ENCODE measurements at places on chromosomes 4 and X.

DNA sequence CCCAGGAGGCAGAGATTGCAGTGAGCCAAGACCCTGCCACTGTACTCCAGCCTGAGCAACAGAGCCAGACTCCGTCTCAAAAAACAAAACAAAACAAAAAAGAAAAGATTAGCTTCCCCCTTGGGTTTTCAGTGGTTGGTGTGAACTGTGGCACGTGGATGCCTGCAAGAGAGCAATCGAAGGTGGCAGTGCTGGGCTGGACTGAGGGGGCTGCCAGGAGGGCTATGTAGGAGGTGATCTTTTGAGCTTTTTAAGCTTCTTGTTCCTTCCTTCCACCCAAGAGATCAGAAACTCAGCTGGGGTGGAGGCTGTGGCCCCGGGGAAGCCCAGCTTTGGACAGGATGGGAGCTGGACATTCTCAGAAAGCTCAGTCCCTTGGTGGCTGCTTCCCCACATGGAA, 49.6 kb downstream of the PRPS1 start:
- DNase-seq = no peak

DNA sequence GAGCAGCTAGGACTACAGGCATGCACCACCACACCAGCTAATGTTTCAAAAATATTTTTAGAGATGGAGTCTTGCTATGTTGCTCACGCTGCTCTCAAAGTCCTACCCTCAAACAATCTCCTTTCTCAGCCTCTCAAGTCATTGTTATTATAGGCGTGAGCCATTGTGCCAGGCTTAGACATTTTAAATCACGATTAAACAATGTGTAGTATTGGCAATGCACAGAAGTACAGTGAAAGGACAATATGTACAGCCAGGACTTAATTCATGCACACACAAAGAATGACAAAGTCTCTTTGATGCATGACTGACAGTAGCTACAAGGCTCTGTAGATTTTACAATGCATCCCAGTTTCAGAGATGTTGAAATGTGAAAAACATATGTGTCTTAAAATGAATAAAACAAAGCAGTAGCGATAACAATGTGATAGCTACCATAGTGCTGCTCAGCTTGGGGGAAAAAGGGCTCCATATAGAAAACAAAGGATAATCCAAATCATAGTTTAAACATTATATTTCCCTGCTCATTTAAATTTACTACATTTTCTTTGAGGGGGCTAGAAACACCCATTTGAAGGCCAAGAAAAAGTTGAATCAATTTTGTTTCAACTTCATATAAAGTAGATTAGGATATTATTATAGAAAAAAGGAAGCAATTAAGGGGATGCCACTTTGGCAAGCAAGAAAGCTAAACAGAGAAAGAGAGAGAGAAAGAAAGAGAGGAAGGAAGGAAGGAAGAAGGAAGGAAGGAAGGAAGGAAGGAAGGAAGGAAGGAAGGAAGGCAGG, 272.4 kb upstream of the SMIM31 start:
- DNase-seq = no peak

DNA sequence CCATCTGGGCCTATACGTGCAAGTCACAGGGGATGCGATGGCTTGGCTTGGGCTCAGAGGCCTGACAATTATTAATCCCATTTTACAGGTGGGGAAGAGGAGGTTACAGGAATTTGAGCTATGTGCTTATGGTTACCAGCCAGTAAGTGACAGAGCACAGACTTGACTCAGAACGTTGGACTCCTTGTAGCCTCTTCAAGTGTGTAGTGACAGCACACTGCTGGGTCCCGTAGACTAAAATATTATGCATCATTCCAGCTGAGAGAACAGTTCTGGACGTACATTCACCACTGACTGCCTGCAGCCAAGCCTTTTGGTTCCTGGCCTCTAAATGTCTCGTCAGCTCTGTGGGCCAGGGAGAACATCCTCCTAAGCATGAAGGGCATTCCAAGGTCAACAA, 314.5 kb downstream of the GPAT3 start:
- DNase-seq = peak; percentile 56

- DNase-seq = no peak
These were observed 801.8 kb downstream of the STIM2 start for GRCh38 chr4:27662426-27662825.

DNA sequence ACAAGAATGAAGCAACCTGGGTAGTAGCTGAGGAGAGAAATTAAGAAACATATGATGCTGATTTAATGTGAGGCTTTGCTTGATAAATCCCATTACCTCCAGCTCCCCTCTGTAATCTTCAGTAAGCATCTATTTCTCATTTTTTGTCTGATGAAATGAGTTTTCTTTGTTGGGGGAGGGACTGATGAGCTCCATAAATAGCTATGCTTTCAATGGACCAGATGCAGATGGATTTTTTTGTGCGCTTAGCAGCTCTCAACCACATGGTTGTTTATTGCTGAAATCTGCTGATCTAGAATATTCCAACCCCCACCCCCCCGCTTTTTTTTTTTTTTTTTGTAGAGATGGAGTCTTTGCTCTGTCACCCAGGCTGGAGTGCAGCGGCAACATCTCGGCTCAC, 1082.0 kb downstream of the RAPGEF2 start:
- DNase-seq = no peak
